ENCODE measurements at places on chromosomes 6 and 20.

DNA sequence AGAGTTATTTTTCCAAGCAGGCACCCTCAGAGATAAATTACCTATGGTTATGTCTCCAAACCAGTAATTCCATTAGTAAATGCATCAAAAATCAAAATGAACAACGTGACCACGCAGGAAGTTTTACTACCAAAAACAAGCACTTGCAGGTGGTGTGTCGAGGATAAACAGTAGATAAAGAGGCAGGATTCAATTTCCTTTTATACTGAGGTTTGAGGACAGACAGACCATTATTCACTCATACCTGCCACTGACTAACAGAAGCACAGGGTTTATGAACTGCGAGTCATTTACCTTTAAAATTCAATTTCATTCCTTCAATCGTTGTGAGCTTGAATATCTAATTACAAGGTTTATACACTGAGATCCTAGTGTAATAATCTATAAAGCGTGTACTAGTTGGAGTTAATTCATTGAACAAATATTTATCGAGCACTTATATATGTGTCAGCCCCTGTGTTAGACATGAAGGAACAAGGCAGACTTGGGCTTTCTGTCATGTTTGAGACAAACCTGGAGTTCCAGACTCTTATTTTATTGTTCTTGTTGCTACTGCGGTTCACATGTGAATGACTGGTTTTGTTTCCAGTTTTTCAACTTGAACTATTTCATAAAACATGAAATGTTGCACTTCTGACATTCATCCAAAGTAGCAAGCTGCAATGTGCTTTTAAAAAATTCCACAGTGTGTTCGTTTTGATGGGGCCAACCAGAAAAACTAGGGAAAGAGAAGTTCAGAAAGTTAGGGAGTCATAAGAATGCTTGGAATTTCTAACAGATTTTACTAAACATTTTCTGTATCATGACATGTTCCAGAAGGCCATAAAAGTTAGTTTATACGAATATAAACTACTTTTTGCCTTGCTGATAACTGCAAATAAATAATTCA, 205.6 kb downstream of the UST start:
- DNase-seq, result no peak

DNA sequence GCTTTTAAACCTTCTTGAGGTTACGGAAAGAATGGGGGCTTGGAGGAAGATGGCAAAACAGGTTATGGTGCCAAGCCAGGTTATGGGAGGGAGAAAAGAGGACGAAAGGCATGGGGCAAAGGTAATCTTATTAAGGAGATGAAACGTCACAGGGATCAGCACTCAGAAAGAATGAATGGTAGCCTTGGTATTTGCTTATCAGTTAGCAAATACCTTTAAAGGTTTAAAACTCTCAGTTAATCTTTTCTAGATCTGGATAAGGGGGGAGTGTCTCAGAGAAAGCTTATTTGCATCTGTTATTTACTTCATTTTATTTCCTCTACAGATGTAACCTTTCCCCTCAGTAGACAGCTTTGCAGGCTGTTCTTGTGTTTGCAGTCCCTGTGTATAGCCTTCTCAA, 55.5 kb upstream of the EEF1E1 start:
- no peak for DNase-seq

DNA sequence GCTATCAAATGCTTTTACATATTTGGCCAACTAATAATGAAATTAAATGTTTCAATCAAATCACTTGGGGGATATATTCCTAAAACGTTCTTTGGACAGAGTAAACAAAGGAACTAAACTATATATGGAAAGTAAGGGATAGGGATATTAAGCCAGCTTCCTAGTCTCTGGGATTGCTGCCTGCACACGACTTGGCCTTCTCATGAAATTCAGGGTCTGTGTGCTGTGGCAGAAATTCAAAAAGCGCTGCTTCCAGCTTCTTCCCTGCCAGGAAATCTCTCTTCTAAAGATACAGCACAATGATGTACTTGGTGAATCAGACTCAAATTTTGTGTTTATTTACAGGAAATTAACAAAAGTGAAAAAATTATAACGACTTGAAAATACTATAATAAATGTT, 206.3 kb upstream of the RAB32 start:
- DNase-seq, result no peak

DNA sequence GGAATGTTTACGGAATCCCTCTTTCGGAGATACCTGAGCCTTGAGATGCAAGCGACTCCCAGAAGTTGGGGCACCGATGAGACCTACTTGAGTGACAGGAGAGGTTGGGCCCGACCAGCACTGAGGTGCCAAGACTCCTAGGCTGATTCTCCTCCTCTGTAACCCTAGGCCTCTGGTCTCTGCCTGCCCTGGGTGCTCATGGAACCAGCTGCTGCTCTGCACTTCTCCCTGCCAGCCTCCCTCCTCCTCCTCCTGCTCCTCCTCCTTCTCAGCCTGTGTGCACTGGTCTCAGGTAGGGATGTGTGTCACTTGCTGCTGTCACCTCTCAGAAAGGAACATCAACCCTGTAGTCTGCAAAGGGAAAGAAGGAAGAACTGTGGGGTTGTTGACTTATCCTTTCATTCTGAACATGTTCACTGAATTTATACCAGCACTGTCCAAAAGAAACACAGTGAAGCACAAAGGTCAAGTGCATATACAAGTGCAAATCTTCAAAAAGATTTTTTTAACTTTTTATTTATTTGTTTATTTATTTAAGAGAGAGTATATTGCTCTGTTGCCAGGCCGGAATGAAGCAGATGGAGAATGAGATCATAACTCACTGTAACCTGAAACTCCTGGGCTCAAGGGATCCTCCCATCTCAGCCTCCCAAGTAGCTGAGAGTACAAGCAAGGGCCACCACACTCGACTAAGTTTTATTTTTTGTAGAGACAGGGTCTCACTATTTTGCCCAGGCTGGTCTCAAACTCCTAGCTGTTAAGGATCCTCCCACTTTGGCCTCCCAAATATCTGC, 913 bp downstream of the BTN2A2 start:
- DNase-seq, result no peak

- no peak for DNase-seq
Observed at GRCh38 chr6:169536446-169537170, 165.2 kb downstream of the WDR27 start.

Data from erythroblast (primary cell).